ENCODE measurements at places on chromosomes 6 and 20. TPM values are rescaled to one million over a fixed set of nuclear protein-coding genes. Genes with fewer than 3 reads are reported as not detected.

GRCh38 chr20:3781153-3781910 is at the start of gene SPEF1:
Gene SPEF1, minus strand, starts transcription at chr20:3781448. Its CDS starts 161 bp downstream, at chr20:3781287.
- H3K27me3 ChIP-seq, result no peaks in the 10 kb centered on the region
- no peak within 1 kb of the TSS for H3K27ac ChIP-seq
- H3K4me1 ChIP-seq, result peaks cover 44% of the 10 kb centered on the region
- peak within 1 kb of the TSS; percentile 38 for H3K4me3 ChIP-seq
- H3K36me3 ChIP-seq, result no peaks in the 10 kb centered on the region

DNA sequence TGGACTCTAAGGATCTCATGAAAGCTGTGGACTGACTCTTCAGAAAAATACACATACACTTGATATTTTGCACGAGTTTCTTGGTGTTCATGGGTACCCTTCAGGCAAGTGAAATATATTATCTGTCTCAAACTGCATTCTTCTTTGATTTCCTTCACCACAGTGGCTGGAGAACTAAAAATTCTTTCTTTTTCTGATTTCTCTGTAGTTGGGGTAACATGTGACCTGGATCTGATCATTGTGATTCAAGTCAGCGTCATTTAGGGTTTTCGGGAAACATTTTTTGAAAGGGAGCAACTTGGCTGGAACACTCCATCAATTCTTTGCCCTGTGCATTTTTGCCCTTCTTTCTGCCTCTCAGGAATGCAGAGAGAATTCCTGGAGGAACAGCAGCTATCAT is 205.8 kb downstream of the OR2B2 start:
- H3K36me3 ChIP-seq, result peaks cover 42% of the 10 kb centered on the region
- no peaks in the 10 kb centered on the region for H3K4me1 ChIP-seq
- no peak for DNase-seq

Gene KCNK15
- not detected for total RNA-seq

Gene EEF1A2
- 2.1 TPM for total RNA-seq

Gene FOXS1
- not detected for total RNA-seq

Gene MEI4
- not detected for total RNA-seq

Gene LAMA2
- total RNA-seq, result 0.47 TPM

Gene IL17A
- total RNA-seq, result not detected
